GM23248 (cell line): ENCODE measurements at places on chromosomes 4 and X. TPM values are rescaled to one million over a fixed set of nuclear protein-coding genes. Genes with fewer than 3 reads are reported as not detected.

- no peaks in the 10 kb centered on the region for H3K36me3 ChIP-seq
- peak; percentile 80 for DNase-seq
- H3K4me1 ChIP-seq, result peaks cover 22% of the 10 kb centered on the region
- peak overlapping the region; percentile 91 for H3K4me3 ChIP-seq
- no peaks in the 10 kb centered on the region for H3K27me3 ChIP-seq
These were observed 15.4 kb downstream of the UTP3 start for GRCh38 chr4:70703619-70704214.

GRCh38 chrX:51837451-51837850 is 56.0 kb upstream of the MAGED1 start:
- H3K36me3 ChIP-seq, result no peaks in the 10 kb centered on the region
- H3K27ac ChIP-seq, result no peak overlapping the region
- H3K4me3 ChIP-seq, result no peak overlapping the region
- H3K4me1 ChIP-seq, result no peaks in the 10 kb centered on the region

DNA sequence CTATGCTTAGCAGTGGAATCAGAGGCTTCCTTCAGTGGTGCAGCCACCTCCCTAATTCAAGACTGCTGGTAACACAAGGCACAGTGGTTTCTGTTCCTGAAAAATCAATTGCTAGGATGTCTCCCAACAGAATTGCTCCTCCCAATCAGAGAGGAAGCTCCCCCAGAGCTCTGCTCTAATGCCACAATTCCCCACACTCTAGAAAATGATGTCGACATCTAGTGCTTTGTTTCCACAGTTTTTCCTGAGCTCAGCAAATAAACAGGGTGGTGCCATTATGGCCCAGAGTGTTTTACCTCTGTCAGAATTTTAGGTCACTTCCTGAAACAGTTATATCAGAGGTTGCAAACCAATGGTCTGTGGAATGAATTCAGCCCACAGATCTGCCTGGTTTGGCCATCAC is 24.7 kb downstream of the TAB3 start:
- H3K36me3 ChIP-seq, result no peaks in the 10 kb centered on the region
- no peak for DNase-seq
- H3K27ac ChIP-seq, result no peak overlapping the region
- H3K27me3 ChIP-seq, result no peaks in the 10 kb centered on the region
- no peaks in the 10 kb centered on the region for H3K4me1 ChIP-seq

- no peaks in the 10 kb centered on the region for H3K36me3 ChIP-seq
- H3K4me3 ChIP-seq, result no peak overlapping the region
- peaks cover 32% of the 10 kb centered on the region for H3K4me1 ChIP-seq
- H3K27ac ChIP-seq, result no peak overlapping the region
- no peaks in the 10 kb centered on the region for H3K27me3 ChIP-seq
These were observed 162.1 kb upstream of the SLC7A11 start for GRCh38 chr4:138404251-138404650.

GRCh38 chr4:730511-730910 is 24.9 kb downstream of the PCGF3 start:
- peaks cover 15% of the 10 kb centered on the region; the same call in 1 of the 2 replicates for H3K36me3 ChIP-seq
- no peak overlapping the region for H3K27ac ChIP-seq
- H3K27me3 ChIP-seq, result no peaks in the 10 kb centered on the region
- H3K4me1 ChIP-seq, result peaks cover 17% of the 10 kb centered on the region
- H3K4me3 ChIP-seq, result no peak overlapping the region

DNA sequence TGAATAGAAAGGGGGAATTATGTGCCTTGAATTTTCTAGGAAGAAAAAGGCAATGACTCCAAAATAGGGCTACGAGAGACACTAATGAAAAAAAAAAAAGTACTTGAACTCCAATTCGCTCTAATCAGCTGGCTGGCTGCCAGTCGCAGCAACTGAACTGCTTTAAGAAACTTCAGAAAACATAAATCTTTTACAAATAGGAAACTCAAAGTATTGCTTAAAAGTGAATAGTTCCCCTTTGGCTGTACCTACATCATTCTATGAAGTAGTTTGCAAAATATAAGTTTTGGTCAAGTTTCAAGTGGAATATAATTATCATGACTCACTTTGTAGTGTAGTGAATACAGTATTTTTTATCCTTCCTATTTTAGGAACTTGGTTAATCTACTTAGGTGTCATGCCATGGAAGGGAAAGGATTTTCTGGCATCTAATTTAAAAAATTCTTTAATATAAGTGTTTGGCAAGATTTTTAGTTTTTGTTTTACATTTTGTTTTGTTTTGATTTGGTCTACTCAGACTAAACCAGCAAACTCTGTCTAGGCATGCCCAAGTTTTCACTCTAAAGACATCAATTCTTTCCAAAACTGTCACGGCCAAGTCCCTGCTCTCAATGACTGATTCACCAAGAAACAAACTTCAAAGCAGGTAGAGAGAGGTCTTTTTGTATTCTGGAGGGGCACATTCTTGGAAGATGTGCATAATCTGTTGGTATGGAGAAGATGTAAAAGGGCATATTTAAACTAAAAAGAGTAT is 382.4 kb upstream of the GALNT7 start:
- H3K36me3 ChIP-seq, result no peaks in the 10 kb centered on the region
- H3K4me3 ChIP-seq, result no peak overlapping the region
- H3K4me1 ChIP-seq, result no peaks in the 10 kb centered on the region

- no peaks in the 10 kb centered on the region for H3K27me3 ChIP-seq
- DNase-seq, result no peak
- no peak overlapping the region for H3K27ac ChIP-seq
- no peaks in the 10 kb centered on the region for H3K4me1 ChIP-seq
These were observed 131.4 kb upstream of the CTSO start for GRCh38 chr4:156085100-156085499.

DNA sequence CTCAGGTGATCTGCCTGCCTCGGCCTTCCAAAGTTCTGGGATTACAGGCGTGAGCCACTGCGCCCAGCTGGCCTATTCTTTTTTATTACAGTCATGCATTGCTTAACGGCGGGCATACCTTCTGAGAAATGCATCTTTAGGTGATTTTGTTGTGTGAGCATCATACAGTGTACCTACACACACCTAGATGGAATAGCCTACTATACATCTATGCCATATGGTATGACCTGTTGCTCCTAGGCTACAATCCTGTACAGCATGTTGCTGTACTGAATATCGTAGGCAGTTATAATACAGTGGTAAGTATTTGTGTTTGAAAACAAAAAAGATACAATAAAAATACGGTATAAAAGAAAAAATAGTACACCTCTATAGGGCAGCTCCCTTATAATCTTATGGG is 6.0 kb downstream of the STAG2 start:
- no peak for DNase-seq
- no peak overlapping the region for H3K27ac ChIP-seq
- H3K4me3 ChIP-seq, result no peak overlapping the region
- H3K36me3 ChIP-seq, result no peaks in the 10 kb centered on the region

DNA sequence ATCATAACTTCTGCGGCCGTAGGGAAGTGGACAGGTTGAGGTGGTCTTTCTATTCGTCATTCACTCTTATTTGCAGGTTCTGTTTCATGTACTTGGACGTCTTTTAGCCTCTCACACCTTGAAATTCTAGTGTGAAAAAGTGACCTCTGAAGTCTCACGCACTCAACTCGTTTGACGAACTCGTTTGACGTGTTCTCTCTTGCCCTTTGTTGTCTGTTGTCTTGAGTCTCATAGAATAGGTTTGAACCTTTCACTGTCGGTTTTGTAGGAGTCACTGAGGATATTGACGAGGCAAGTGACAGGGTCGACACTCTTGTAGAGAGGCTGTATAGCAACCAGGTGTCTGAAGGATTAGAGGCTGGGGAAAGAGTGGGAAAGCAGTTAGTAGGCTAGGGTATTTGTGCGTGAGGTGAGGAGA is 1.1 kb upstream of the PGRMC2 start:
- no peaks in the 10 kb centered on the region for H3K27me3 ChIP-seq
- peak overlapping the region; percentile 98 for H3K4me3 ChIP-seq
- no peak for DNase-seq
- H3K27ac ChIP-seq, result peak overlapping the region; percentile 85
- peaks cover 8% of the 10 kb centered on the region; the same call in 1 of the 2 replicates for H3K36me3 ChIP-seq

DNA sequence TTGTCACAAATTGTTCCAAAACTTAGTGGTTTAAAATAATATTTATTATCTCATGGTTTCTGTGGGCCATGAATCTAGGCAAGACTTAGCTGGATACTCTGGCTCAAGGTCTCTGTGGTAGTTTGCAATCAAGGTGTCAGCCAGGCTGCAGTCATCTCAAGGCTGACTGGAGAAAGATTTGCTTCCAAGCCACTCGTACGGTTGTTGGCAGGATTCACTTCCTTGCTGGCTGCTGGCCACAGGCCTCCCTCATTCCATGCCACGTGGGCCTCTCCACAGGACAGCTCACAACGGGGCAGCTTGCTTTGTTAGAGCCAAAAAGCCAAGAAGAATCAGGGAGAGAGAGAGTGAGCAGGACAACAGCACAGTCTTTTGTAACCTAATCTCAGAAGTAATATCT is 101.4 kb downstream of the WWC2 start:
- peak; percentile 97 for DNase-seq
- H3K4me1 ChIP-seq, result peaks cover 25% of the 10 kb centered on the region
- H3K27me3 ChIP-seq, result no peaks in the 10 kb centered on the region
- H3K4me3 ChIP-seq, result peak overlapping the region; percentile 21; the same call in 1 of the 2 replicates
- H3K27ac ChIP-seq, result peak overlapping the region; percentile 91

- peak; percentile 32 for DNase-seq
- H3K36me3 ChIP-seq, result no peaks in the 10 kb centered on the region
- no peak overlapping the region for H3K27ac ChIP-seq
- H3K4me1 ChIP-seq, result peaks cover 2% of the 10 kb centered on the region; the same call in 1 of the 2 replicates
- no peaks in the 10 kb centered on the region for H3K27me3 ChIP-seq
These were observed 28.5 kb downstream of the PCDH19 start for GRCh38 chrX:100381619-100382018.

GRCh38 chr4:76606645-76607265 is 171.7 kb downstream of the SHROOM3 start:
- H3K27me3 ChIP-seq, result no peaks in the 10 kb centered on the region
- DNase-seq, result peak; percentile 65

- H3K27me3 ChIP-seq, result peaks cover 11% of the 10 kb centered on the region; the same call in 1 of the 2 replicates
- no peaks in the 10 kb centered on the region for H3K4me1 ChIP-seq
- DNase-seq, result no peak
- no peaks in the 10 kb centered on the region for H3K36me3 ChIP-seq
These were observed 73.3 kb upstream of the SOD3 start for GRCh38 chr4:24722026-24722568.

GRCh38 chr4:27720010-27720766 is 859.5 kb downstream of the STIM2 start:
- no peak overlapping the region for H3K4me3 ChIP-seq
- no peak for DNase-seq
- no peaks in the 10 kb centered on the region for H3K4me1 ChIP-seq
- no peaks in the 10 kb centered on the region for H3K27me3 ChIP-seq
- no peaks in the 10 kb centered on the region for H3K36me3 ChIP-seq

GRCh38 chrX:6228720-6229119 is at the start of gene NLGN4X:
TSS of gene NLGN4X (minus strand) at chrX:6228867. CDS start at chrX:6151466, 77,401 bp downstream.
- H3K27me3 ChIP-seq, result 0 out of 2 replicates have a peak, but pooled peaks cover 3% of the 10 kb centered on the region
- H3K27ac ChIP-seq, result no peak within 1 kb of the TSS
- DNase-seq, result no peak
- H3K36me3 ChIP-seq, result no peaks in the 10 kb centered on the region
- no peak within 1 kb of the TSS for H3K4me3 ChIP-seq

DNA sequence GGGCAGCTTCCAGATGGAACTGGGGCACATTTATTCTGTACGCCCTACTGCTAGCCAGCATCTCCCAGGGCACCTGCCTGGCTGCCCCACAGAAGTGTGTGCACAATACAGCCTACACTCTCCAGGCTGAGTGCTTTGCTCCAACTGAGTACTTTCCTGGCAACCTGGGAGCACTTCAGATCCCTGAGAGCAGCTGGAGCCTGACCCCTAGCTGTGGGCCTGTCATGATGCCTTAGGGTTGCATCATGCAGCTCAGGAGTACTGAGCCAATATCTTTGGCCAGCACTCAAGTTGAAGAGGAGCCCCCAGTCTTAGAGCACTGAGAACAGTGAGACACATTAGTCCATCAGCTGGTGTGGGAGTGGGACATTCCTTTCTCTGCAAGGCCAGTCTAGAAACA is 321.9 kb downstream of the CFAP47 start:
- no peak for DNase-seq
- H3K27ac ChIP-seq, result no peak overlapping the region
- no peaks in the 10 kb centered on the region for H3K4me1 ChIP-seq

GRCh38 chr4:82708982-82709381 is 89.6 kb downstream of the SCD5 start:
- peaks cover 10% of the 10 kb centered on the region; the same call in 1 of the 2 replicates for H3K4me1 ChIP-seq
- no peak overlapping the region for H3K27ac ChIP-seq
- H3K36me3 ChIP-seq, result no peaks in the 10 kb centered on the region
- DNase-seq, result no peak
- no peaks in the 10 kb centered on the region for H3K27me3 ChIP-seq
- H3K4me3 ChIP-seq, result no peak overlapping the region

DNA sequence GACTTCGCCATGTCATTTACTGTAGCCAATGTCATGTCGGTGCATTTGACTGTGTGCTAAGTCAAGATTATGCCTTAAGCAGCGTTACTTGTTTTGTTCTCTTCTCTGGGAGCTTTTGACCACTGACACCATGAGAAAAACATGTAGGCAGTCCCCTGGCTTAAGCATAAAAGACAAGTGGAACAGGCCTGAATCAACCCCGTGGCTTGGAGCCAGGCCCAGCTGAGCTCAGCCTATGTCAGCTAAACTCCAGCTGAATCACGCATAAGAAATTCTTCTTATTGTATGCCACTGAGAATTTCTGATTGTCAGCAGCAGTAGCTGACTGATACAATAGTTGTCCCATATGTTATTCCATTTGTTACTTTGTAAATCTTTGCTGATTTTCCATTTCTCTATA is 261.9 kb downstream of the CBLL2 start:
- peak overlapping the region; percentile 15; the same call in 1 of the 2 replicates for H3K27ac ChIP-seq
- H3K36me3 ChIP-seq, result no peaks in the 10 kb centered on the region
- H3K4me3 ChIP-seq, result no peak overlapping the region
- H3K4me1 ChIP-seq, result peaks cover 12% of the 10 kb centered on the region
- H3K27me3 ChIP-seq, result no peaks in the 10 kb centered on the region
- DNase-seq, result peak; percentile 90

GRCh38 chr4:76639288-76639687 is 204.3 kb downstream of the SHROOM3 start:
- no peak overlapping the region for H3K4me3 ChIP-seq
- DNase-seq, result peak; percentile 70
- no peaks in the 10 kb centered on the region for H3K36me3 ChIP-seq
- H3K4me1 ChIP-seq, result peaks cover 58% of the 10 kb centered on the region

DNA sequence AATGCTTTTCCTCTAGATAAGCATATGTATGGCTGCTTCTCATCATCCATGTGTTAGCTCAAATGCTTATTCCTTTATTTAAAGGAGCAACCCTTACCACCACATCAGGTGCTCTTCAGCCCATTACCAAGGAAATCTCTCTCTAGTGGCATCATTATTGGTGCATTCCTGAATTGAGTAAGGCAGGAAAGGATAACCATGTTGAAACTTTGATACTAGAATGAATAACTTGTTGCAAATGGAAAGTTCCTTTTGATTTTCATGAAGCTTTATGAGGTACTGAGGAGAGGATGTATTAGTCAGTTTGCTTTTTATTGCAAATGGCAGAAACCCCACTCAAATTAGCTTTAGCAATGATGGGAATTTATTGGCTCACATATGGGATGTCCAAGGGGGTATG is 212.3 kb upstream of the FGF13 start:
- DNase-seq, result peak; percentile 2
- H3K27ac ChIP-seq, result no peak overlapping the region
- H3K4me1 ChIP-seq, result peaks cover 21% of the 10 kb centered on the region
- H3K36me3 ChIP-seq, result no peaks in the 10 kb centered on the region
- no peak overlapping the region for H3K4me3 ChIP-seq
- no peaks in the 10 kb centered on the region for H3K27me3 ChIP-seq

The GUCY1B1 gene
- 0.25 and 2.1 TPM in 2 replicates for total RNA-seq

The BTC gene
- not detected in 2 replicates for total RNA-seq

The CLCN4 gene
- 0.89 and 0.97 TPM in 2 replicates for total RNA-seq

The USP17L17 gene
- total RNA-seq, result not detected in 2 replicates

The GNRHR gene
- total RNA-seq, result not detected in 2 replicates

The BST1 gene
- total RNA-seq, result 32.6 and 33.3 TPM in 2 replicates

The SERTM2 gene
- total RNA-seq, result not detected in 2 replicates

The DOCK11 gene
- 15.6 and 21.9 TPM in 2 replicates for total RNA-seq

The CYTL1 gene
- 1.5 TPM in 1 of 2 replicates, not detected in the other for total RNA-seq
